OCI-LY7 (cell line): ENCODE measurements at places on chromosomes 7 and 10. TPM values are rescaled to one million over a fixed set of nuclear protein-coding genes. Genes with fewer than 3 reads are reported as not detected.

GRCh38 chr7:37833107-37833817 is 15.1 kb upstream of the NME8 start:
- DNase-seq = peak; percentile 38

- DNase-seq = no peak
Observed at GRCh38 chr7:49878089-49878488, 104.7 kb downstream of the VWC2 start.

DNA sequence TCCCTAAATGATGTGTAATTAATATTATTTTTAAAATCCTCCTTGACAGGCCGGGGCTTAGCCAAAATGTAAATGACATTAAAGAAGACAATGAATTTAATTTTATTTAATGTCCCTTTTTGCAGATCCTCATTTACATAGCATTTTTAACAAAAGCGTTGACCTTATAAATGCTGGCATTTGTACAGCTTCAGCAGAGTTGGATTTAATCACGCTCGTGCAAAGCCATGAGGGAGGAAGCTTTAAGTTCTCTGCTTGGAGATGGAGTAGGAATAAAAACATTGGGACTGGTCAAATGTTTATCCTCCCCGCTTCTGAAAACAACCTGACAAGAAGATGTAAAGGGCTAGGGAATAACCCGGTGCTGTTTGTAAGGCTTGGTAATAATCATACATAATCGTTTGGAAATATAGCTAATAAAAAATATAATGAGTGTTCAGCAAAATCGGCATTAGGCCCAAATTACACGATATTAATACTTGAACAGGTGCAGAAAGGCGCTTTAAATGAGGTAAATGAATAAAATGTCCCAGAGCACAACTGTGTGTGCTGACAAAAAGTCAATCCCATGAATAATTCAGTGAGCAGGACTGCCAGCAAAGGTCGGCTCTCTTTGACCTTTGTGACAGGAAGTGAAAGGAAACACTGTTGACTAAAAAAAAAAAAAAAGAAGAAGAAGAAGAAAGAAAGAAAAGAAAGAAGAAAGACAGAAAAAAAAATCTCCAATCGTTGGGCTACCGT is 11.5 kb downstream of the EBF3 start:
- no peak for DNase-seq

GRCh38 chr10:9010093-9010492 is 955.6 kb downstream of the GATA3 start:
- DNase-seq = no peak

DNA sequence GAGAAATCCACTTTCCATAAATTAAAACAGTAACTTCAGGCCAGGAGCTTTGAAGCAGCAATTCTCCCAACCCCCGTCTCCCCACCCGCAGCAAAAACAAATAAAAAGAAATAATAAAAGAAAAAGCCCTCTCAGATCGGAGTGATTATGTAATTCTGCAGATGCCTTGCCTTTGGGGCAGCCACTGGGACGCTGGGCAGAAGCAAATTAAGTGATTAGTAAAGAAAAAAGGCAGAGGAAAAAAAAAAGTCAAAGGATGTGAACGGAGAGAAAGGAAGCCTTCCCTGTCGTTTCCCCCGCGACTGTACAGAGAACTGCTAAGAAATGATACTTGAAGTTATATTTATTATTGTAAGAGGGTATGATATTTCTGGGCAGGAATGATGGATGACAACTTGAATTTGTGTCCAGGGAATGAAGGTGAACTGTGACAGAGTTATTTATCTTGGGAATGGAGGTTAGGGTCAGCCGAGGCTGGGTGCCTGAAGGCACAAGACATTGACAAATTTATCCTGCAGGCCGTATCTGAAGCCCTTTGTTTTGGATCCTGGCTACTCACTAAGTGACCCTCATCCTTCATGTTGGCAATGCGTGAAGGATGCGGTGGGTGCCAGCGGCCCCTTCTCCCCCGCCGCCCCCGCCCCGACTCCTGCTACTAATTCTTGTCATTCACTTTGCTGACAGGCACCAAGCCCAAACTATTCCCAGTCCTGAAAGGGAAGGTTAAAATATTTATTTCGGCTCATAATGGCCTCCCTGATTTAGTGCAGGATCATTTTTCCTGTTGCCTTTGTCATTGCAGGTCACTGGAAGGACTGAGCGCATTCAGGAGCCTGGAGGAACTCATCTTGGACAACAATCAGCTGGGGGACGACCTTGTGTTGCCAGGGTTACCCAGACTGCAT is 604.0 kb downstream of the LRMDA start:
- DNase-seq = no peak

DNA sequence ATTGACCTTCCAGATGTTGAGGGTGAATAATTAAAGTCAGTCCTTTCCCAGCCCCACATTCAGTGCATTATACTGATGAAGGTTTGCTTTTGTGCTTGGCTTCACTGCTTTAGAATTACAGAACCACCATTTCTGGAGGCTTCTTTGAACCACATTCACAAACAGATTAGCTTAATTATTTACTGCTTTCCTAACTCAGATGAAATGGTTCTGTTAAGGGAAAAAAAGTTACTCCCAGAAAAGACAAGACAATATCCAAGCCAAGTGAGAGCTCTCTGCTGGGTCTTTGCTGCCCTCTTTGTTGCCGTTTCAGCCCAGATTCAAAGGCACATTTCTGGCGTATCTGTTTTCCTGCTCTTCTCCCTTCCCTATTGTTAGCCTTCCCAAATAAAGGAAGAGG is 188.9 kb downstream of the AHR start:
- no peak for DNase-seq

- no peak for DNase-seq
Observed at GRCh38 chr7:133364959-133365690, 112.2 kb downstream of the EXOC4 start.

GRCh38 chr7:50791938-50792341 is 9.2 kb upstream of the GRB10 start:
- DNase-seq = no peak

GRCh38 chr10:114821293-114821914 is at the start of gene FHIP2A:
Gene FHIP2A (plus strand): TSS chr10:114821780. CDS start chr10:114822079, 299 bp downstream.
- peak; percentile 88 for DNase-seq

DNA sequence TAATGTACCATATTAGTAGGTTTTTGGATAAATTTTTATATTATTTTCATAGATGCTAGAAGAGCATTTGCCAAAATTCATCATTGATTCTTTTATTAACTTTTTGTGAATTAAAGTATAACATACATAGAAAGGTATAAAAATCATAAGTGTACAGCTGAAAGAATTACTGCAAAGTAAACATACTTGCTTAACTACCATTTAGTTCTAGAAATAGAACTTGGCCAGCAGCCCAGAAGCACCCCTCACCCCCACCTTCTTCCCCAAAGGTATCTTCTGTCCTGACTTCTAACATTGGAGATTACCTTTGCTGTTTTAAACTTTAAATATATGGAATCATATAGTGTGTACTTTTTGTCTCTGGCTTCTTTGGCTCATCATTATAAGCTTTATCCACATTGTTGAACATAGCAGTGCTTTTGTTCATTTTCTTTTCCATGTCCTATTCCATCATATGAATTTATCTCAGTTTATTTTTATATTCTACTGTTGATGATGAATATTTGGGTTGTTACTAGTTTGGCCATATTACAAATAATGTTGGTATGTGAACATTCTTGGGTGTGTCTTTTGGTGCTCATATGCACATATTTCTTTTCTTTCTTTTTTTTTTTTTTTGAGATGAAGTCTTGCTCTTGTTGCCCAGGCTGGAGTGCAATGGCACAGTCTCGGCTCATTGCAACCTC is 142.8 kb downstream of the ADK start:
- no peak for DNase-seq

- DNase-seq = peak; percentile 28
Observed at GRCh38 chr7:16078076-16078952, 343.0 kb downstream of the CRPPA start.

DNA sequence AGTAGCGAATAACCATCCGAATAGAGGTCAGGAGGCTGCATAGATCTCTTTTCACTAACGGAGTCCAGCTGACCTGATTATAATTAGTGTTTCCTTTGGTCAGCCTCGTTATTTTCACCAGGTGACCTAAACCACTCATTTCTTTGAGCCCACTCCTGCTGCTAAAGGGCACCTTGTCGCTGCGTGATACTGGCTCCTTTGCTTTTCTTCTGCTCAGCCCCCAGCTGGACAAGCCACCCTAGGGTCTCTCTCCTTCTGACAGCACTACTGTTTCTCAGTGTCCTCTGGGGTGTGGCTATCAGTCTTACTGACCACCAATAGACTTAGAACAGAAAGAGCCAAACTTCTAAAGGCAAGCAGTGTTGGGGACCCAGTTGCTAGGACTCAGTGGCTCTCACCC is 2.7 kb upstream of the IGFBP3 start:
- no peak for DNase-seq

DNA sequence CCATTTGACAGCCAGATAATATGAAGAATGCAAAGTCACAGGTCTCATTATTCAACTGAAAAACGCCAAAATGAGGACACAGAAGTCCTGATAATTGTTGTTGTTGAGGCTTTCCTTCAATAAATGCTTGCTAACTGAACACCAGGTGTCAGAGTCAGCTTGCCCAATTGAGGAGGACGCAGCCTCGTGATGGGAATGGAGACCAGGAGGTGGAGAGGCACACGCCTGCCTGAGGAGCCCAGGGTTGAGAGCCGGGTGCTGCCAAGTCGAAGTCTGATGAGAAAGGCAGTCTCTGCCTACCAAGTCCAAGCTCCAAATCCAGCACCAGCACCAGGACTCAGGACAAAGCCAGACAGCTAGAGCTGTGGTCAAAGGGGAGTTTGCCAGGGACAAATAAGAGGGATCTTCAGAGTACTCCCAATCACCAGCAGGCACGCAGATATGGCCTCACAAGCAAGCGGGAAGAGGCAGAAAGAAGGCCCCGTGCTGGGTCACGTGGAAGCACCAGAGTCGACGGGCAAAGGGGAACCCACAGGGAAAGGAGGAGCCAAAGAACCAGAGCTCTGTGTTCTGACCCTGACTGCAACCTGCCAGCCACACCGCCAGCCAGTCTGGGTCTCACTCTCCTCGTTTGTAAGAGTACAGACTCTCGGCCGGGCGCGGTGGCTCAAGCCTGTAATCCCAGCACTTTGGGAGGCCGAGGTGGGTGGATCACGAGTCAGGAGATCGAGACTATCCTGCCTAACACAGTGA is 47.6 kb downstream of the VOPP1 start:
- no peak for DNase-seq

DNA sequence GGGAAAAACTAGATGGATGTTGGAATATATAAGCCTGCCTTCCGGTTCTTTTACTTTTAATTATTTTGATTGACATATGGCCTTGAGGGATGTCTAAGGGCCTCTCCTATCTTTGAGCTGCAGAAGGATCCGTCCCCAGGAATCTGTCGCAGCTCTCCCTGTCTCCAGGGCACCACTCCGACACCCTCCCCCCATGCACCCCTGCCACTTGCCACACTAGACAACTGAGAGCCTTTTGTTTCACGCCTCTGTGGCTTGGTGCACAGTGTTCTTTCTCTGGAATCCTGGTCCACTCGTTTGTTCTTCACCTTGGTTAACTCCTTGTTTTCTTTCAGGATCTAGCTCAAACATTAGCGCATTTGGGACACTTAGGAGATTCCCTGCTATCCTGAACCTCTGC is 124.1 kb upstream of the EFCAB10 start:
- DNase-seq = no peak

DNA sequence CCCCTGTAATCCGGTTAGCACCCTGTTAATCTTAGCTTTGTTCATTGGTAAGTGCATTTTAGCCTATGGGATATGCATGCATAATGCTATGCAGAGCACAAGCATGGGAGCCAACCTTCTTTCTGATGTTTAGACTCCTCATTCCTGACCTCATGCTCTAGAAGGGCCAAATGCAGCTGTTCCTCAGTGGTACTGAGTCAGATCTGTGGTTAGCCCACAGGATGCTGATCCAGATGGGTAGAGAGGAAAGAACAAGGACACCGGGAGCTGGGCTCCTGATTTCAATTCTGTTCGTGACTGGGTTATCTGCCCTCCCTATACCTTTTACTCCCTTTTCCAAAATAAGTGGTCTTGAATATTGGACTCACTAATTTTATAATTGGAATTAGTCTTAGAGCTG is 31.7 kb upstream of the C10orf90 start:
- no peak for DNase-seq

DNA sequence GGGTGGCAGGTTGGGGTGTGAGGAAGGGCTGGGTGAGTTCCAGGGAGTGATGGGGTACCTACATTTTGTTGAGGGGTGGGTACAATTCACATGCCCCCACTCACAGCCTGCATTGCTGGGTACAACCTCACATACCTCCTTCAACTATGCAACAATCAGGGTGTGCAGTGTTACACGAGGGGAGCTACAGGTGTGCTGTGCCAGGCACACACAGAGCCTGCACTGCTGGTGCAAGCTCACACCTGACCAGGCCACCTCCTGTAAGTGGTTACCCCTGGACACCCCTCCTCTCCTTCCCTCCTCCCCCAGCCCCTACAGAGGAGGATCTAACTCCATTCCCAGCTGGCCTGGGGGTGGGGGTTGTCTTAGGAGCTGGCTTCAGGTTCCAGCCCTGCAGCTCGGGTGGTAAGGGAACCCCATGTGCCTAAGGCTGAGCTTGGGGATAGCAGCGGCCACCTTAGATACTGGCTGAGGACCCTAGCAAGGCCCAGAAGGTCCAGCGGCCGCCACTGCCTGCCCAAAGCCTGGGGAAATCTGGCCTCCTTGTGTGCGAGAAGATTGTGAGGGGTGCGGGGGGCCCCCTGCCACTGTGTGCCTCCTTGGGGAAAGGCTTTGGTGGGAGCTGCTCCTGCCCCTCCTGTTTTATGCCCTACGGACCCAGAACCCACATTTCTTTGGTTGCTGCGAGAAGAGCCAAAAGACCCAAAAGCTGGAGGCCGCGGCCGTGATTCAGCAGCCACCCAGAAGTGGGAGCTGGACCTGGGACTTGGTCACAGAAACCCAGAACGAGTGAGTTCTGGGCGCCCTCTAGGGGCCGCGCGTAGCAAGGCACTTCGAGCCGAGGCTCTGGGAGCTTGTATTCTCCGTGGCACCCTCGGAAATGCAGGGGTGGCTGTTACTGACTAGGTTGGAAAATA is 10.8 kb downstream of the TLX1 start:
- peak; percentile 85 for DNase-seq

DNA sequence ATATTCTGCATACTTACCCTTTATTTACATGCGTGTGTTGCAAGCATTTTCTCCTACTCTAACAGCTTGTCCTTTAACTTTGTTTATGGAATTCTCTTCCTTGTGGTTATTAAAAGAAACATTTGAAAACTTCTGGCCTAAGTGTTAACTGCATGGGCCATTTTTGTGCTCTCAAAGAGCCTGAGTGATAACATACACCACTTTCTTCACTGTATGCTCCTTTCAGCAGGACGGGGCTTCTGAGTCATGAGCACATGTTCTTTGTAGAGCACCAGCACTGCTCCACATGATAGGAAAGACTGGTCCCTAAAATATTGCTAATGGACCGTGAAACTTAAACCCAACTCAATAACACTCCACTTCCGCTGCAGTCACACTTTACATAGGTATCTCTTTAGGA is 1093.6 kb upstream of the GHITM start:
- no peak for DNase-seq

DNA sequence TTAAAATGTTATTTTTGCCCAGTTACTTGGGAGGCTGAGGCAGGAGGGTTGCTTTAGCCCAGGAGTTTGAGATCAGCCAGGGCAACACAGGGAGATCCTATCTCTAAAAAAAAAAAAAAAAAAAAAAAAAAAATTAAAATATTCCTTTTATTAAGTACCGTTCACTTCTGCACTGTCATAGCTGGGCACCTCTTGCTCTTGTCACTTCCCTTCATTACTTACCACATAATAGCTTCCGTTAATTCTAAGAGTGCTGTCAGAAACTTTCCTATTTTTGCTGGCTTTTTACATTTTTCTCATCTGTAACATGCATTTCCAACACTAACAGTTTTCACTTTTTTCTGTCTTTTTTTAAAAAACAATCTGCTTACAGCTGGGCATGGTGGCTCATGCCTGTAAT is 132.9 kb downstream of the PIP4K2A start:
- DNase-seq = no peak

The ABHD11 gene
- 27.5 and 30.5 TPM in 2 replicates for total RNA-seq

The CADPS2 gene
- total RNA-seq = not detected in 2 replicates

The AFAP1L2 gene
- total RNA-seq = 8.6 and 10.5 TPM in 2 replicates

The CCDC172 gene
- total RNA-seq = not detected in 2 replicates
